ENCODE measurements at places on chromosomes 7 and 10. TPM values are rescaled to one million over a fixed set of nuclear protein-coding genes. Genes with fewer than 3 reads are reported as not detected.
A peak's percentile ranks its signal among the peaks of the same experiment; 100 is the strongest.

Gene TMEM196
- total RNA-seq = not detected

Gene GPC2
- total RNA-seq = 5.3 TPM

Gene TDRD1
- total RNA-seq = 0.21 TPM

Gene TET1
- 0.71 TPM for total RNA-seq

Gene MYOZ1
- total RNA-seq = not detected

Gene SEMA4G
- total RNA-seq = 0.62 TPM

Gene SCART1
- total RNA-seq = 1.7 TPM

Gene PDE6C
- not detected for total RNA-seq

Gene SP4
- 17.5 TPM for total RNA-seq

Gene SLC18A3
- not detected for total RNA-seq

Gene NEBL
- 0.05 TPM for total RNA-seq

DNA sequence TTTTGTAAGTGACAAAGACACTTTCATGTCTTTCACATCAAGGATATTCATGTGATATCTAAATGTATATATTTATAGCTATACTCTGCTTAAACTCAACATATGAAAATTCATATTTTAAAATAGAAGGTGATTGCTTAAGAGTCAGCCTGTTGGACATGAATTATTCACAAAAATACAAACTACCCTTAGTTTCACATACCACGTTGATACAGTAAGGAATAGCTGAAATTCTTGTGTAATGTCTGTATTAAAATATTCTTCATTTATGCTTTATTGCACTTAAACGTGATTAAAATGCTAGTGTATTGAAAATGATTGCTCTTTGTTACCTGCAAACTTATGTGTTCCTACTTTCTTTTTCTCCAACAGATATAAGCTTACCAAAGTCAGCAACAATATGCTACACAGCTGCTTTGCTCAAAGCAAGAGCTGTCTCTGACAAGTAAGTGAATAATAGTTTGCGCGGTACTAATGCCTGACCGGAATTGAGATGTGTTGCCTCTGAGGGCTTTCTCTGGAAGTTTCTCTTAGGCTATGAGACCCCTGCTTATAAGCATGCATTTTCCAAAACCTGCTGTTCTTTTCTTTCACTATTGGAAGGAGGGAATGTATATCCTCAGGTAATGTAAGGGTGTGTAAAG, 133.8 kb downstream of the WNT2 start:
- H3K27me3 ChIP-seq = no peaks in the 10 kb centered on the region
- no peak for DNase-seq
- no peak overlapping the region for H3K4me3 ChIP-seq
- no peaks in the 10 kb centered on the region for H3K36me3 ChIP-seq
- H3K27ac ChIP-seq = no peak overlapping the region
- peaks cover 2% of the 10 kb centered on the region for H3K4me1 ChIP-seq

- no peaks in the 10 kb centered on the region for H3K27me3 ChIP-seq
- DNase-seq = no peak
- no peak overlapping the region for H3K4me3 ChIP-seq
- no peak overlapping the region for H3K27ac ChIP-seq
These were observed 29.5 kb downstream of the CTNNA3 start for GRCh38 chr10:67666416-67667034.

DNA sequence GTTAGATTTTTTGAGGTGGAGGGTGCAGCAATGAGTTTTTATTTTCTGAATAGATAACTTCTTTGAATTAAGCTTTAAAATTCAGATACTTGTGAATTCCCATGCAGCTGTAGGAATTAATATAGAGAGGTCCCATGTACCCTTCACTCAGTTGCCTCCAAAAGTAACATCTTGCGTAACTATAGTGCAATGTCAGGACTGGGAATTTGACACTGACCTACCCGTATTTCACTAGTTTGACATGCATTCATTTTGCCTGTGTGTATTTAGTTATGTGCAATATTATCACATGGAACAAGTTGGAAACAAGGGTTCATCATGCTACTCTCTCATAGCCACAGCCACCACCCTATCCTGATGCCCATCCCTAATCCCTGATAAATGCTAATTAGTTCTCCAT, 147.1 kb upstream of the IGFBP3 start:
- H3K4me1 ChIP-seq = no peaks in the 10 kb centered on the region

- DNase-seq = no peak
- H3K27ac ChIP-seq = no peak overlapping the region
- no peak overlapping the region for H3K4me3 ChIP-seq
- no peaks in the 10 kb centered on the region for H3K27me3 ChIP-seq
- H3K4me1 ChIP-seq = no peaks in the 10 kb centered on the region
These were observed 34.9 kb downstream of the GBX1 start for GRCh38 chr7:151132461-151133205.

DNA sequence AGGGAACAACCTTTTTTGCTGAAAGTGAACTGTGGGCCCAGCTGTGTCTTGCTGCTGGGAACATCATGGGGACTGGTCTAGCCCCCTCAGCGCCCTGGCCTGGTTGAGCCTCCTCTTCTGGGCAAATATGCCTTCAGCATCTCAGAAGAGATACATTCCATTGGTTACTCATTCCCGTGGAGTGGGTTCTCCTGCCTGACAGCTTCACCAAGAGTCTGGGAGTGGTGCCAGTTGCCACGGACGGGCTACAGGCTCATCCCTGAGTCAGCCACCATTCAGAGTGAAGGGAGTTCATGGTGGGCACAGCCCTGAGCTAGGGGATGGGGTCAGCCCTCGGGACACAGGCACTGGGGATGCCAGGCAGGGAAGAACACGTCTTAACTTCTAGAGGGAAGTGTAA, 81.9 kb downstream of the RAMP3 start:
- DNase-seq = no peak
- no peaks in the 10 kb centered on the region for H3K36me3 ChIP-seq
- H3K27me3 ChIP-seq = peaks cover 23% of the 10 kb centered on the region
- no peak overlapping the region for H3K27ac ChIP-seq
- no peak overlapping the region for H3K4me3 ChIP-seq
- H3K4me1 ChIP-seq = no peaks in the 10 kb centered on the region

- peaks cover under 1% of the 10 kb centered on the region for H3K36me3 ChIP-seq
- H3K4me3 ChIP-seq = peak overlapping the region; percentile 55
- peak; percentile 90 for DNase-seq
- H3K27ac ChIP-seq = peak overlapping the region; percentile 47
These were observed 21.7 kb downstream of the AMZ1 start for GRCh38 chr7:2709553-2710285.

GRCh38 chr10:88064608-88065382, 201.4 kb downstream of the PTEN start:
- H3K4me1 ChIP-seq = peaks cover 69% of the 10 kb centered on the region
- no peaks in the 10 kb centered on the region for H3K36me3 ChIP-seq
- H3K4me3 ChIP-seq = no peak overlapping the region
- H3K27me3 ChIP-seq = peaks cover 24% of the 10 kb centered on the region

- no peak overlapping the region for H3K4me3 ChIP-seq
- no peaks in the 10 kb centered on the region for H3K27me3 ChIP-seq
- no peak for DNase-seq
- peaks cover 6% of the 10 kb centered on the region for H3K4me1 ChIP-seq
- no peak overlapping the region for H3K27ac ChIP-seq
- peaks cover 49% of the 10 kb centered on the region for H3K36me3 ChIP-seq
These were observed 116.0 kb downstream of the TRRAP start for GRCh38 chr7:98994046-98994944.

- H3K4me1 ChIP-seq = no peaks in the 10 kb centered on the region
- DNase-seq = no peak
- no peak overlapping the region for H3K27ac ChIP-seq
- no peaks in the 10 kb centered on the region for H3K27me3 ChIP-seq
- H3K36me3 ChIP-seq = no peaks in the 10 kb centered on the region
These were observed 331.7 kb downstream of the XPNPEP1 start for GRCh38 chr10:109591601-109592000.
